ENCODE measurements at places on chromosomes 11 and 22. TPM values are rescaled to one million over a fixed set of nuclear protein-coding genes. Genes with fewer than 3 reads are reported as not detected.
A peak's percentile ranks its signal among the peaks of the same experiment; 100 is the strongest.

DNA sequence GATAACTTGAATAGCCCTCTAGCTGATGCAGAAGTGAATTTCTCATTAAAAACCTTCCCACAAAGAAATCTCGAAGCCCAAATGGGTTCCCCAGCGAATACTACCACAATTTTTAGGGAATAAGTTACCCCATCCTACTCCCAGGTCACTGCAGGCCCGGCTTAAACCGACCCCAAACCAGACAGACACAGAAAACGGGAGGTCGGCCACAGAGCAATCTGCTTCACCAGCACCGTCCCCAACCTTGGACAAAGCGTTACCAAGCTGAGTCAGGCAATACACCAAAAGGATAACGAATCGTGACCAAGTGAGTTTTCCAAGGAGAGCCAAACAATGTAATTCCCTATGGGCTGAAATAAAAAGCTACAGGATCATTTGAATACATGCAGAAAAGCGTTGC, 575 bp upstream of the MOV10L1 start:
- H3K4me3 ChIP-seq = no peak overlapping the region
- H3K36me3 ChIP-seq = no peaks in the 10 kb centered on the region

The APOL6 gene
- 6.4 TPM for total RNA-seq

The ISX gene
- total RNA-seq = not detected

The PIH1D2 gene
- total RNA-seq = not detected

GRCh38 chr11:2223153-2223794, 47.1 kb downstream of the ASCL2 start:
- no peak for DNase-seq
- no peaks in the 10 kb centered on the region for H3K36me3 ChIP-seq
- no peaks in the 10 kb centered on the region for H3K4me1 ChIP-seq
- H3K27ac ChIP-seq = no peak overlapping the region
- H3K4me3 ChIP-seq = no peak overlapping the region

- H3K27ac ChIP-seq = no peak overlapping the region
- DNase-seq = no peak
- H3K4me1 ChIP-seq = no peaks in the 10 kb centered on the region
- no peaks in the 10 kb centered on the region for H3K36me3 ChIP-seq
- H3K27me3 ChIP-seq = no peaks in the 10 kb centered on the region
Observed at GRCh38 chr11:36478700-36479329, 31.3 kb downstream of the TRAF6 start.

The TRIM51G gene
- not detected for total RNA-seq

DNA sequence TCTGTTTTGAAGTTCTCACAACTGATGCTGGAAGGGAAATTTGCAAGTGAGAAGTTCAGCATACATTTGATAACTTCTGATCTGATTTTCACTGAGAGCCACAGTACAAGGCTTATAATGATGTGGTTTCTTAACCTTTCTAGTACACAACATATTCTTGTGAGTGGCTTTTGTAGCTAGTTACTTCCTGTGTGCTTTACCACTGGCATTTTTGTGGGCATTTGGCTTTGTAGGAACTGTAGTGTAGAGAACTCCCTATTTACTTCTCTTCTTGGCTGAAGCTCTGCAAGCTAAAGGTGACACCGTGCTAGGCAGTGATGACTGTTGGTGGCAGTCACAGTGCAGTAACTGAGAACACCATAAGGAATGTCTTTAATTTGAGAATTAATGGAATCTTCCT, 14.9 kb downstream of the USP47 start:
- H3K27me3 ChIP-seq = no peaks in the 10 kb centered on the region
- DNase-seq = no peak
- no peak overlapping the region for H3K27ac ChIP-seq

The PAK1 gene
- total RNA-seq = 39.8 TPM

The LMNTD2 gene
- total RNA-seq = 1.1 TPM

DNA sequence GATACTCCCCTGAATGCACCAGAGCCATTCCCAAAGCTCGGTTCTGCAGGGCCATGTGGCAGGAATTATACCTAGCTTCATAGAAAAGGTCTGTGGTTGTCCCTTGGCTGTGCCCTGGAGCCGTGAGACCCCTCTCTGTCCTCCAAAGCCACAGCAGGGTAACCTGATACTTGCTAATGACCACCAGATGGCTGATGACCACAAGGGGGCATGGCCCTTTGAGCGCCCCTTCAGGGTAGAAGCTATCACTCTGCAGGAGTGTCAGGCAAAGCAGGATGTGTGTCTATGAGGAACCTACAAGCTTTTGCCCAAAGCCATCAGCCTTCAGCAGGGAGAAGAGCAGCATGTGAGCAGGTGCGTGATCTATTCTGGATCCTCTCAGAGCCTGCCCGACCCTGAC, 95.3 kb downstream of the NTM start:
- no peak overlapping the region for H3K4me3 ChIP-seq
- no peaks in the 10 kb centered on the region for H3K36me3 ChIP-seq
- no peaks in the 10 kb centered on the region for H3K4me1 ChIP-seq
- DNase-seq = no peak
- no peaks in the 10 kb centered on the region for H3K27me3 ChIP-seq

DNA sequence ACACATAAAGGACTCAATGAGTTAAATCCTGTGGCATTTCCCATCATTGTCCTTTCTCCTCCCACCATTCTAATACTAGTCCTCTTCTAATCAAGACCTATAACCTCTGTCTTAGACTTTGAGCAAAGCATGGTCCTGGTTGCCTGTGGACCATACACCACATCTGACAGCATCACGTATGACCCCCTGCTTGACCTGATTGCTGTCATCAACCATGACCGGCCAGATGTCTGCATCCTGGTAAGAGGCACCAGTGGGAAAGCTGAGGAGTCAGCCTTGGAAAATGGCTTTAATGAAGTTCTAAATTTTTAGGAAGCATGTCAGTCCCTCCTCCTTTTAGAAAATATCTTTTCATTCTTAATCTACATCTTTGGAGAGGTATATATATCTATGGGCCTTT, 25.8 kb downstream of the POLA2 start:
- no peak overlapping the region for H3K4me3 ChIP-seq
- H3K4me1 ChIP-seq = peaks cover 6% of the 10 kb centered on the region
- H3K27ac ChIP-seq = no peak overlapping the region
- no peak for DNase-seq

The OLFML1 gene
- total RNA-seq = 10.7 TPM

GRCh38 chr11:119447664-119448242, 24.8 kb upstream of the THY1 start:
- peak; percentile 31 for DNase-seq
- no peaks in the 10 kb centered on the region for H3K27me3 ChIP-seq
- no peak overlapping the region for H3K27ac ChIP-seq
- no peaks in the 10 kb centered on the region for H3K4me1 ChIP-seq

- H3K27ac ChIP-seq = no peak overlapping the region
- no peaks in the 10 kb centered on the region for H3K36me3 ChIP-seq
- H3K4me1 ChIP-seq = no peaks in the 10 kb centered on the region
- DNase-seq = no peak
Observed at GRCh38 chr11:100903284-100903683, 216.2 kb downstream of the ARHGAP42 start.

DNA sequence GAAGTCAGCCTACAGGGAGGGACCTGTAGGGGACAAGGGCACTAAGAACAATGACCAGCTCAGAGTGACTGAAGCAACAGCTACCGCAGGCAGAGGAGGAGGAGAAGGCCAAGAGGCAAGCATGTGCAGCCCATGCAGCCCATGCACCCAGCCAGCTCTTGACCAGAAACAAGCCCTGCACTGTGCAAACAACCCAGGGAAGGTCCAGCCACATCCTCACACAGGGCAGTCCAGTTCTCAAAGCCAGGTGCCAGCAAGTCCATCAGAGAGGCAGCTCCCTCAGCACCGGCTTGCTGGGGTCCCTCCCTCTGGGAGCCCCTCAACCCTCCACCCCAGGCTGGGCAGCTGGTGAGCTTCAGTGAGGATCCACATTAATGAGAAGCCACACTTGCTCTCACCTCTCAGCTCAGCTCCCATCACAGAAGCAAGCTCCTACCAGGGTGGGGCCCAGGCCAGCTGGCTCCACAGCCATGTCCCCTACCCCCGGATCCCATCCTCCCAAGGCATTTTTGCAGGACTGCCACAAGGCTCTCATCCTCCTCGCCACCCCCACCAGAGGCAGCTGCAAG, 7.1 kb downstream of the DGCR2 start:
- H3K36me3 ChIP-seq = peaks cover 4% of the 10 kb centered on the region
- H3K4me3 ChIP-seq = no peak overlapping the region
- no peaks in the 10 kb centered on the region for H3K27me3 ChIP-seq
- H3K27ac ChIP-seq = no peak overlapping the region
- H3K4me1 ChIP-seq = peaks cover 14% of the 10 kb centered on the region

The SLCO2B1 gene
- 403 TPM for total RNA-seq

GRCh38 chr11:91421641-91422040, 803.0 kb upstream of the FAT3 start:
- no peak for DNase-seq
- H3K36me3 ChIP-seq = no peaks in the 10 kb centered on the region
- H3K4me1 ChIP-seq = no peaks in the 10 kb centered on the region
- H3K27me3 ChIP-seq = no peaks in the 10 kb centered on the region

- H3K4me3 ChIP-seq = no peak overlapping the region
- H3K4me1 ChIP-seq = no peaks in the 10 kb centered on the region
- DNase-seq = no peak
- no peak overlapping the region for H3K27ac ChIP-seq
- peaks cover 96% of the 10 kb centered on the region for H3K36me3 ChIP-seq
Observed at GRCh38 chr22:41880653-41881052, 34.2 kb downstream of the SHISA8 start.

GRCh38 chr22:35952576-35952975, 76.0 kb downstream of the RBFOX2 start:
- H3K27me3 ChIP-seq = no peaks in the 10 kb centered on the region
- H3K36me3 ChIP-seq = no peaks in the 10 kb centered on the region
- no peaks in the 10 kb centered on the region for H3K4me1 ChIP-seq

DNA sequence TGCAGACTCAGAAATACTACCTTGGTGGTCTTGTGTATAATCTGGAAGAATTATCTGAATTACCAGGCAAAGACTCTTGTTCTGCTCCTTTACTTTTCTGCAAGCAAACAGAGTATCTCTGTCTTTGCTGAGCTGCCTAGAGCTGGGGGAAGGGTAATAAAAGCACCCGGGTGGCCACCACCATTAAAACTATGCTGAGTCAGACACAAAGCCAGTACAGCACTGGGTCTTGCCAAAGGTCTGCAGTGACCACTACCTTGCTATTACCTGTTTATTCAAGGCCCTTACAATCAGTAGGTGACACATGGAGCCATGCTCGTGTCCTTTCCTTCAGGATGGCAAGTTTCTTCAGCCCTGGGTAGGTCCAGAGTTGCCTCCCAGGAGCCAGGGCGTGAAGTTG, 420.6 kb upstream of the CNTN5 start:
- H3K27me3 ChIP-seq = no peaks in the 10 kb centered on the region
- no peaks in the 10 kb centered on the region for H3K36me3 ChIP-seq
- no peaks in the 10 kb centered on the region for H3K4me1 ChIP-seq
- no peak overlapping the region for H3K4me3 ChIP-seq
